ENCODE measurements at places on chromosomes 5 and 9. TPM values are rescaled to one million over a fixed set of nuclear protein-coding genes. Genes with fewer than 3 reads are reported as not detected.
A peak's percentile ranks its signal among the peaks of the same experiment; 100 is the strongest.

DNA sequence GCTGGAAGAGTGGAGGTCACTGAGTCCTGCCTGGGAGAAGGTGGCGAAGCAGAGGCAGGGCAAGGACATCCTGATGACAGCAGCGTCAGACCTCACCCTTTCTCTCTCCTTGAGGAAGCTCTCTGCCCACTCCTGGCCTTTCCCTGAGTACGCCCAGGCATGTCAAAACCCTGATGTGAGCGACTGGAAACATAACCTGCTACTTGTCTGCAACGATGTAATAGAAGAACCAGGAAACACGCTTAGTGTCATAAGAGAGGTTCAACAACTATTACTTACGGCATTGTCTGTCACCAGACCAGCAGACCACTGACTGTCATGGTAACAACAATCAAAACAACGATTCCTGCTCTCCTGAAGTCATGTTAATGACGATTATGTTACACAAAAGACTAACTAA, 152.4 kb downstream of the ACTL7B start:
- no peak for DNase-seq
- H3K27me3 ChIP-seq, result no peaks in the 10 kb centered on the region
- H3K4me1 ChIP-seq, result no peaks in the 10 kb centered on the region
- H3K4me3 ChIP-seq, result no peak overlapping the region
- no peak overlapping the region for H3K27ac ChIP-seq
- H3K36me3 ChIP-seq, result no peaks in the 10 kb centered on the region

GRCh38 chr9:100601216-100601615, 23.3 kb downstream of the CAVIN4 start:
- no peaks in the 10 kb centered on the region for H3K27me3 ChIP-seq
- no peaks in the 10 kb centered on the region for H3K4me1 ChIP-seq
- H3K36me3 ChIP-seq, result no peaks in the 10 kb centered on the region
- no peak for DNase-seq

GRCh38 chr9:32722704-32723103, 60.6 kb upstream of the TMEM215 start:
- no peak overlapping the region for H3K4me3 ChIP-seq
- no peak for DNase-seq
- H3K27me3 ChIP-seq, result no peaks in the 10 kb centered on the region
- H3K36me3 ChIP-seq, result no peaks in the 10 kb centered on the region

- no peaks in the 10 kb centered on the region for H3K27me3 ChIP-seq
- peaks cover 7% of the 10 kb centered on the region for H3K4me1 ChIP-seq
- no peaks in the 10 kb centered on the region for H3K36me3 ChIP-seq
- no peak overlapping the region for H3K27ac ChIP-seq
- H3K4me3 ChIP-seq, result no peak overlapping the region
- no peak for DNase-seq
Observed at GRCh38 chr5:180208435-180209081, 453 bp downstream of the RASGEF1C start.

DNA sequence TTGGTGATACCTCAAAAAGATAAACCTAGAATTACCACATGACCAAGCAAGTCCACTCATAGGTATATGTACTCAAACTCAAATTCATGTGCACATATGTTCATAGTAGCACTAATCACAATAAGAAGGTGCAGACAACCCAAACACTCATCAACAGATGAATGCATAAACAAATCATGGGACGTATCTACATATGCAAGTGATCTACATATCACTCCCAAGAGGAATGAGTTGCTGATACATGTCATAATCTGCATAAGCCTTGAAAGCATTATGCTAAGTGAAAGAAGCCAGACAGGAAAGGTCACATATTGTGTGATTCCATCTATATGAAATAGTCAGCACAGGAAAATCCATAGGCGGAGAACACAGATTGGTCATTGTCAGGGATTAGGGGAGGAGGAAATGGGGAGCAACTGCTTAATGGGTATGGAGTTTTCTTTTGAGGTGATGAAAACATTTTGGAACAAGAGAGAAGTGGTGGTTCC, 10.6 kb upstream of the GPX8 start:
- no peak overlapping the region for H3K4me3 ChIP-seq
- no peaks in the 10 kb centered on the region for H3K4me1 ChIP-seq
- H3K27ac ChIP-seq, result no peak overlapping the region
- no peaks in the 10 kb centered on the region for H3K27me3 ChIP-seq
- DNase-seq, result no peak

GRCh38 chr5:154058055-154059038, 19.6 kb downstream of the MFAP3 start:
- peaks cover 12% of the 10 kb centered on the region for H3K4me1 ChIP-seq
- DNase-seq, result peak; percentile 30
- H3K4me3 ChIP-seq, result no peak overlapping the region

DNA sequence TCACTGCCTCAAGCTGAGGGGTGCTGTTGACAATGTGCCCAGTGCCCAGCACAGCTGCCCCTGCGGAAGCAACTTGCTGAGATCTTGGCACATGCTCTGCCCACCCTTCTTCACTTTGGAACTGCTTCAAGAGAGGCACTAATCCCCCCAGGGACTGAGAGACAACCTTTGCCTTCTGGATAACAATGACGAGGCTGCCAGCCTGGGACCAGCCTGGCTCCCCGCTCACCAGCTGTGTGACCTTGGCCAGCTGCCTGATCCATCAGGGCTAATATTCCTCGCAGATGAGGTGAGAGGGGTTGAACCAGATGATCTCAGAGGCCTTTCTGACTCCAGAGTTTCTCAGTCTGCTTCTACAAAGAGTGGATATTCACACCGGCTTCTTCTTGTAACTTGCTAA, 81.0 kb downstream of the SHB start:
- H3K4me1 ChIP-seq, result peaks cover 11% of the 10 kb centered on the region
- DNase-seq, result peak; percentile 88
- H3K27ac ChIP-seq, result peak overlapping the region; percentile 33
- H3K36me3 ChIP-seq, result no peaks in the 10 kb centered on the region
- no peaks in the 10 kb centered on the region for H3K27me3 ChIP-seq
- no peak overlapping the region for H3K4me3 ChIP-seq

DNA sequence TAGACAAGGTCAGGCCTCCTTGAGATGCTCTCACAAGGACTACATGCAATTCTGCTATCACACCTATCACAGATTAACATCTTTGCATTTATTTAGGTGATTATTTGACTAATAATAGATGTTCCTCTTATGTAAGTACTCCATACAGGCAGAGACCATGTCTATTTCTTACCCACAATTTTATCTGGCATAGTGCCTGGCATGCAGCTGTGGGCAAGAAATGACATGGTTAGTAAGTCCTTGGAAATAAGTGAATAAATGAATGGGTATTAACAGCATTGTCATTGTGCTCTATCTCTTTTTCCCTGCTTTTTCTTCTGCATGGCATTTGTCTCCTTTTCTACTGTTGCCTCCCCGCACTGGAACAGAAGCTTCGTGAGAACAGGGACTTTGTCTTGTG, 49.4 kb downstream of the SLC22A5 start:
- peaks cover 41% of the 10 kb centered on the region for H3K4me1 ChIP-seq
- H3K36me3 ChIP-seq, result no peaks in the 10 kb centered on the region

GRCh38 chr9:98698856-98699255, 9.9 kb downstream of the GABBR2 start:
- H3K4me1 ChIP-seq, result no peaks in the 10 kb centered on the region
- no peak for DNase-seq
- H3K36me3 ChIP-seq, result no peaks in the 10 kb centered on the region
- no peaks in the 10 kb centered on the region for H3K27me3 ChIP-seq
- no peak overlapping the region for H3K4me3 ChIP-seq
- no peak overlapping the region for H3K27ac ChIP-seq

- H3K27me3 ChIP-seq, result no peaks in the 10 kb centered on the region
- DNase-seq, result peak; percentile 81
- H3K4me1 ChIP-seq, result peaks cover 16% of the 10 kb centered on the region
- H3K27ac ChIP-seq, result peak within 1 kb of the TSS; percentile 77
Observed at GRCh38 chr9:34646211-34647083, at the start of gene GALT. TSS of gene GALT (plus strand) at chr9:34646675. CDS start at chr9:34646705, 30 bp downstream.

DNA sequence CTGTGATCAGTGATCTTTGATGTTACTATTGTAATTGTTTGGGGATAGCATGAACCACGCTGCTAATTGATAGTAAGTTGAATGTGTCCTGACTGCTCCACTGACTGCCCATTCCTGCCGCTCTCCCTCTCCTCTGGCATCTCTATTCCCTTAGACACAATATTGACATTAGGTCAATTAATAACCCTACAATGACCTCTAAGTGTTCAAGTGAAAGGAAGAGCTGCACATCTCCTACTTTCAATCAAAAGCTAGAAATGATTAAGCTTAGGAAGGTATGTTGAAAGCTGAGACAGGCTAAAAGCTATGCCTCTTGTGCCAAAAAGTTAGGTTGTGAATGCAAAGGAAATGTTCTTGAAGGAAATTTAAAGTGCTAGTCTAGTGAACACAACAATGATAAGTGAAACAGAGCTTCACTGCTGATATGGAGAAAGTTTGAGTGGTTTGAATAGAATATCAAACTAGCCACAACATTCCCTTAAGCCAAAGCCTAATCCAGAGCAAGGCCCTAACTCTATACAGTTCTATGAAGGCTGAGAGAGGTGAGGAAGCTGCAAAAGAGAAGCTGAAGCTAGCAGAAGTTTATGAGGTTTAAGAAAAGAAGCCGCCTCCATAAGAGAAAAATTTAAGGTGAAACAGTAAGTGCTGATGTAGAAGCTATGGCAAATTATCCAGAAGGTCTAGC, 12.9 kb downstream of the CLINT1 start:
- DNase-seq, result no peak
- no peak overlapping the region for H3K4me3 ChIP-seq
- peaks cover 27% of the 10 kb centered on the region for H3K4me1 ChIP-seq
- H3K36me3 ChIP-seq, result no peaks in the 10 kb centered on the region
- H3K27me3 ChIP-seq, result no peaks in the 10 kb centered on the region

DNA sequence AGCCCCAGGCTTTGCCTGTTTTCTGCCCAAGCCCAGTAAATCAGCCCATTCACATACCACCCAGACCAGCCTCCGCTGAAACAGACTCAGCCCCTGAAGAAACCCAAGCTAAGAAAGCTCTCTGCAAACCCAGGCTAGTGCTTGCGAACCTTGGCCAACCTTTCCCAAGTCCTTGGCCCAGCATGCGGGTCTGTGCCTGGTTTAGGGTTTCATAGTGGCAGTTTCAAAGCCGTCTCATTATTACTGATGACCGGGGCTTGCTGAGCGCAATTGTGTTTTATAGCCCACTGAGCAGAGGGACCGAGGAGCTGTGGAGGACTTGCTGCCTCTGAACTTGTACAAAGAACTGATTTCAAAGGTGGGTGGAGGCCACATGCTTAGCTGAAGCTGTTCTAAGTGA, 584.3 kb downstream of the BNC2 start:
- DNase-seq, result no peak
- no peak overlapping the region for H3K27ac ChIP-seq
- no peaks in the 10 kb centered on the region for H3K27me3 ChIP-seq
- no peak overlapping the region for H3K4me3 ChIP-seq
- no peaks in the 10 kb centered on the region for H3K4me1 ChIP-seq
- no peaks in the 10 kb centered on the region for H3K36me3 ChIP-seq

- no peaks in the 10 kb centered on the region for H3K4me1 ChIP-seq
- H3K27ac ChIP-seq, result no peak overlapping the region
- no peak overlapping the region for H3K4me3 ChIP-seq
- H3K36me3 ChIP-seq, result no peaks in the 10 kb centered on the region
- DNase-seq, result no peak
- H3K27me3 ChIP-seq, result no peaks in the 10 kb centered on the region
Observed at GRCh38 chr9:84374516-84374915, 34.0 kb upstream of the SLC28A3 start.

DNA sequence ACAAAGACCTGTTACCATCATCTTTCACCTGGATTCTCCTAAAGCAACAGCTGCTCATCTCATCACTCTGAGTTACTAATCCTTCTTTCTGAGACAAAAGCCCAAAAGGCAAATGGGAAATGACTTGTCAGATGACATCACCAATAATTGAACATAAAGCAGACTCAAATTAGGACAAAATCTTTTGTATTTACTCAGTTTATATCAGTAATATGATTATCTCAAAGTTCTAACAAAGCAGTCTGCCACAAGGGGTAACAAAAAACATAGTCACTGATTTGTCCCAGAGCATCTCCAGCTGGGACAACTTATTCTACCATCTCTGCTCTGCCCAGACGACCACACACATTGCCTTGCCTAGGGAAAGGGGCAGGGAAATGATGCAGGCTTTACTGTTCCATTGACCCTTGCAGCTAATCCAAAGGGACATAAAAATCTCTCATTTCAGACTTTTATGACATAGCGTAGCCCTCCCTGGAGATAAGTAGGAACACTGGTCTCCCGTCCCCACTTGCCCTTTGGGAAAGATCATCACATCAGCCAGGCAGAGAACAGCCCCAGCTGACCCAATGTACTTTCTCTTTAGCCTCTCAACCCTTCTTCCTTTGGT, 249.5 kb upstream of the PTGER4 start:
- no peak overlapping the region for H3K27ac ChIP-seq
- no peak for DNase-seq
- no peak overlapping the region for H3K4me3 ChIP-seq
- no peaks in the 10 kb centered on the region for H3K36me3 ChIP-seq

GRCh38 chr5:39657943-39658342, 233.2 kb upstream of the DAB2 start:
- H3K27me3 ChIP-seq, result no peaks in the 10 kb centered on the region
- no peaks in the 10 kb centered on the region for H3K4me1 ChIP-seq
- no peak overlapping the region for H3K4me3 ChIP-seq
- no peak overlapping the region for H3K27ac ChIP-seq
- no peak for DNase-seq
- H3K36me3 ChIP-seq, result no peaks in the 10 kb centered on the region

- H3K4me1 ChIP-seq, result no peaks in the 10 kb centered on the region
- no peak for DNase-seq
- no peaks in the 10 kb centered on the region for H3K27me3 ChIP-seq
- no peaks in the 10 kb centered on the region for H3K36me3 ChIP-seq
Observed at GRCh38 chr9:115057559-115057958, 60.4 kb downstream of the TNC start.

GRCh38 chr9:22913026-22913425, 466.4 kb downstream of the DMRTA1 start:
- no peaks in the 10 kb centered on the region for H3K36me3 ChIP-seq
- H3K4me1 ChIP-seq, result no peaks in the 10 kb centered on the region
- no peaks in the 10 kb centered on the region for H3K27me3 ChIP-seq
- H3K27ac ChIP-seq, result no peak overlapping the region
- DNase-seq, result no peak

The KCNMB1 gene
- 0.61 TPM for polyA plus RNA-seq

The TRIM7 gene
- polyA plus RNA-seq, result 3.0 TPM

The SLC36A2 gene
- not detected for polyA plus RNA-seq

The PCDHB13 gene
- polyA plus RNA-seq, result 1.9 TPM

The FAXDC2 gene
- polyA plus RNA-seq, result 3.6 TPM

The TMEM38B gene
- 1.4 TPM for polyA plus RNA-seq

The CDH9 gene
- polyA plus RNA-seq, result not detected

The C9orf43 gene
- polyA plus RNA-seq, result 1.5 TPM

The CCDC183 gene
- 9.2 TPM for polyA plus RNA-seq
